ENCODE measurements at places on chromosomes 6 and 20. TPM values are rescaled to one million over a fixed set of nuclear protein-coding genes. Genes with fewer than 3 reads are reported as not detected.

- H3K4me3 ChIP-seq = no peak overlapping the region
- DNase-seq = no peak
- H3K4me1 ChIP-seq = peaks cover 24% of the 10 kb centered on the region
- no peaks in the 10 kb centered on the region for H3K36me3 ChIP-seq
- no peaks in the 10 kb centered on the region for H3K27me3 ChIP-seq
Measured at GRCh38 chr6:111800259-111800765, 72.9 kb downstream of the FYN start.

DNA sequence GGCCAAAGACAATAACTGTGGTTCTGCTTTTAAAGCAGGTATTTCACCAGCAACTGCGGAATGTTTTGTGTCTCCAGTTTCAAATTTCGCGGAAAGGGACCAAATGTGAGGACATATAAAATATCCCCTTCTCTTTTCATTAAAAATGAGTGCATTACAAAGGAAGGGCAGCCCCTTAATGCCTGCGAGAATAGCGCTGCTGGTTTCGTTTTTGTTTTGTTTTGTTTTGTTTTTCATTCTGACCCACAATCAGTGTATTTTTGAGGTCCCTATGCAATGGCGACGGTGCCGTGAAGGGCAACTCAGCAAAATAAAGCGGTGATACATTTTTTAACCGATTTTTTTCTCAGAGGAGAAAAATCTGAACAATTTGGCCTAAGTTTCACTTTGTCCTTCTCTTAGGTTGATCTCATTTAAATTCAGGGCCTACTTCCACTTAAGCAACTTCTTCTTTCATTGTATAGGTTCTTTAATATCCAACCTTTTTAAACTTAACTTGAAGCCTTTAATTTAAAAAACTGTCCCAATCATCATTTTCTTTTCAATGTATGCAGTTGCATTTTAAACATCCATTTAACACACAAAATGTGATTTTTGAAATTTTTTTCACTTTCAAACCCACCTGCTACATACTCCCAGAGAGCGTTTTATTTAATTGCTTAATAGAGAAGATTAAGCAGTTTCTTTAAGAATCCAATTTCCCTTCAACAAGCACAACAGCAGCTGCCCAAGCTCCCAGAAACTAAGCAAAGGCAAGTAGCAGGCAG is 2.9 kb upstream of the HIVEP2 start:
- H3K4me1 ChIP-seq = peaks cover 29% of the 10 kb centered on the region
- peak overlapping the region; percentile 100 for H3K27ac ChIP-seq
- no peaks in the 10 kb centered on the region for H3K36me3 ChIP-seq
- no peak for DNase-seq

DNA sequence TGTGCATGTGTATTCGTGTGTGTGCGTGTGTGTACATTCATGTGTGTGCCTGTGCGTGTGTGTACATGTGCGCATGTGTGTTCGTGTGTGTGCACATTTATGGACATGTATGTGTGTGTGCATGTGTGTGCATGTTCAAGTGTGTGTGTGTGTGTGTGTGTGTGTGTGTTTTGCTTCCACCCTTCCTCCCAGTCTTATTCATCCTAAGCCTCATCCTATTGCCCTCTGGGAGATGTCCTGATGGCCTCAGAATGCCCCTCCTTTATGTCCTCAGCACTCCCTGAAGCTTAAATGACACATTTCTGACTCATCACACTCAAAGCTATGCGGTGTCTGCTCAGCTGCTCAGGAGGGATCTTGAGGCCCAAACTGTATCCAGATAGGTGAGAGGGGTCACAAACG is 76.6 kb upstream of the CCDC167 start:
- H3K4me3 ChIP-seq = no peak overlapping the region
- no peaks in the 10 kb centered on the region for H3K4me1 ChIP-seq
- H3K27ac ChIP-seq = no peak overlapping the region

CRISP2 gene
- not detected for total RNA-seq

ADGRG6 gene
- total RNA-seq = not detected
